ENCODE measurements at places on chromosomes 16 and 17.
A peak's percentile ranks its signal among the peaks of the same experiment; 100 is the strongest.

DNA sequence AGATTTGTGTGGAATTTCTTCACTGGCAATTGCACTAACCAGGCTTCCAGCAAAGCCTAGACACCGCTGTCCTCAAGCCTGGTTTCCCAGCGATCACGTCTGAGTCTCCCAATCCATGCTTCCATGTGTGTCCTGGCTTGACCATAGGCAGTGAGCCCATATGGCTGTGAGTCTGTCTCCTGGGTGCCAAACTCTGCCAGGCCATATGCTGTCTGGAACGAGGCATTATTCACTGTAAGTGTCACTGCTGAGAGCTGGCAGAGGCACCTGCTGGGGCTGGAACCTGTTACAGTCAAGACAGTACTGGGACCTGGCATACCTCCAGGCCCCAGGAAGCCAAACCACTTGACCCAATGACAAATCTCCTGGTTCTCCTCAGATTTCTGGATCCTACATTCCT is 60.4 kb downstream of the HS3ST2 start:
- DNase-seq: no peak

DNA sequence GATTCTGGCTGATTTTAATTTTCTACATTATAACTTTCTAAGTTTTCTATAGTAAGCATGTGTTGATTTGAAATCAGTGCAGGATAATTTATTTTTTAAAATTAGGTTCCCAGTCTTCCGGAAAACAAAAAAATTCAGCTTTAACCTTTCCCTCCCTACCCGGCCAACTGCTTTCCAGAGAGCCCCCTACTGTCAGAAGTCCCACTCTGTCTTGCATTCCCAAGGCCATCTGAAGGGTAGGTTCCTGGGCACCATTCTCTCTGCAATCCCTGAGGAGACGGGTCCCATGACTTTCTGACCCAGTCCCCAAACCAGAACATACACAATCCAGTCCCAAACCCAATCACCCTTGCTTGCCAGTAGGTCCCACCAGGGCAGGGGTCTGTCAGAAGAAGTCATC is 200.3 kb downstream of the CYLD start:
- no peak for DNase-seq

DNA sequence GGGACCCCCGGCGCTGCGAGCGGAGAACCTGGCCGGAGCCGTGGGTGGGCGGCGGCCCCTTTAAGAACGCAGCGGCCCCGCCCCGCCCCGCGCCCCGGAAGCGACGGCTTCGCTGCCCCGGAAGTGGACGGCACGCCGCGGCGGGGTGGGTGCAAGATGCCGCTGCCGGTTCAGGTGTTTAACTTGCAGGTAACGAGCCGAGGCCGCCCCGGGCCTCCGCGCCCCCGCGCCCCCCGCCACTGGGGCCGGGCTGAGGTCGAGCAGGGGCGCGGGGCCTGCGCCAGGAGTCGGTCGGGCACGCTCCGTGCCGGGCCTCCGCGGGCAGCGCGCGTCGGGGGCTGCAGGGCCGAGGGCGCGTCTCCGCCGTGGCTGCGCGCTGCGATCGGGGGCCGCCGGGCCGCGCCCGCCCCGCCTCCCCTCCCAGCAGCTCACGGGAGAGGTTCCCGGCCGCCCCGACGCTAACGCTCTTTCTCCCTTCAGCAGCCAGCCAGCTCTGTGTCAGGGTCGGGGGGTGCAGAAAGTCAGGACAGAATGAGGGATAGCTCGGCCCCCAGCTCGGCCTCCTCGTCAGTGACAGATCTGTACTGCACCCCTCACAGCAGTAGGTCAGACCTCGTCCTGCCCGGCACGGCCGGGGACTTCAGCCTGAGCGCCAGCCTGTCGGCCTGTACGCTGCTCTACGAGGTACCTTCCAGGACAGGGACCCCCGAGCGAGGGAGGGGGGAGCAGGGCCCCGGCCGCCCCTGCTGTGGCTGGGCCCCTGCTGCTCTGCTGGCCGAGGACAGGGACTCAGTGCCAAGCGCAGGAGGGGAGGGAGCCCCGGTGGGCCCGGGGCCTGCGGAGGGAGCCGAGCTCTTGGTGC is at the start of the genes GPS1 and RFNG:
GPS1 (plus strand) TSS at position 123 of the 862 bp plus-strand sequence; CDS start at position 157, 34 bp downstream.
RFNG (minus strand) TSS at position 36 of the 862 bp plus-strand sequence. CDS start 45 bp downstream, outside the sequence.
- no peak for DNase-seq

DNA sequence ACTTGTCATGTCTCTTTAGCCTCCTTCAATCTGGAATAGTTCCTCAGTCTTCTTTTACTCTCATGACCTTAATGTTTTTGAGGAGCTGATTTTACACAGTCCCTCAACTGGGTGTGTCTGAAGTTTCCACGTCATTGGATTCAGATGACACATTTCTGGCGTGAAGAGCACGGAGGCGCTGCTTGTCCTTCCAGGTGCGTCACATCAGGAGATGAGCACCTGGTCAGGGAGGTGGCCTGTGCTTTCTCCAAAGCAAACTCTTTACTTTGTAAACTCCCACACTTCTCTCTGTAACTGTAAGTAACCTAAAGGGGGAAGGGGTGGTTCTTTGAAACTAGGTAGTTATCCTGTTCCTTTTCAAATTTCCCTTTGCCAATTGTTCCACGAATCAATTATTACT is 52.5 kb upstream of the MNT start:
- no peak for DNase-seq

DNA sequence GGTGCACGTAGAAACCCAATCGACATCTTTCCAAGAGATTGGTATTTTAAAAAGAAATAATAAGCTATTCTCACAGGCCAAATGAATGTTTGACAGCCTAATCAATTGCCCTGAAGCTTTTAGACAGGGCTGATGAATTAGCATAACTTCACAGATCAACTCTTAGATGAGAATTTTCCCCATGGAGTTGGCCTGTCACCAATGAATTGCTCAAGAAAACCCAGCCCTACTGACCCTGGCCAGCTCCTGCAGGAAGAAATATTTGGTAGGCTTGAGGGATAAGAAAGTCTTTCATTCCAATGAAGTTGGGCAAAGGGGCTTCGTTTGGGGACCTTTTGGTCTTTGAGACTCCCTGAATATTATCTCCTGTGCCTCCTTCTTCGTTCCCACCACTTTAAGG is 23.4 kb upstream of the SEC14L1 start:
- no peak for DNase-seq

GRCh38 chr17:29740017-29740416 is 117.3 kb upstream of the CORO6 start:
- DNase-seq: no peak

DNA sequence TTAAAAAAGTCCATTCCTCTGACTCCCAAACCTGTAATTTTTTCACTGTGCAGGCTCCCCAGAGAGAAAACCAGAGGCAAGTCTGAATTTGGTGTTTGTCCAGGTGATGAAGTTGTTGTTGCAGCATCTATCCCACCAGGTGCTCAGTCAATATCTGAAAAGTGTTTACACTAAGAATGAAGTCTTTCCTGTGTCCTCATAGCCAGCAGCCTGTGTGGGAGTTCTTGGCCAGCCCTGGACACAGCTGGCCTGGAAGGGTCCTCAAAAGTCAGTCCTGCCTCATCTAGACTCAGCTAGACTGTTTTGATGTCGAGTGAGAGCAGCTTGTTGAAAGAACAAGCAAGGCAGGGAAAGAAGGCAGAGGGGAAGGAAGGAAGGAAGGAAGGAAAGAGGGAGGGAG is 3.3 kb upstream of the PMP22 start:
- DNase-seq: no peak

- no peak for DNase-seq
These were observed 49.9 kb downstream of the BAIAP2 start for GRCh38 chr17:81084680-81085419.

GRCh38 chr16:2603165-2604015 is 65.6 kb downstream of the PDPK1 start:
- DNase-seq: peak; percentile 90

DNA sequence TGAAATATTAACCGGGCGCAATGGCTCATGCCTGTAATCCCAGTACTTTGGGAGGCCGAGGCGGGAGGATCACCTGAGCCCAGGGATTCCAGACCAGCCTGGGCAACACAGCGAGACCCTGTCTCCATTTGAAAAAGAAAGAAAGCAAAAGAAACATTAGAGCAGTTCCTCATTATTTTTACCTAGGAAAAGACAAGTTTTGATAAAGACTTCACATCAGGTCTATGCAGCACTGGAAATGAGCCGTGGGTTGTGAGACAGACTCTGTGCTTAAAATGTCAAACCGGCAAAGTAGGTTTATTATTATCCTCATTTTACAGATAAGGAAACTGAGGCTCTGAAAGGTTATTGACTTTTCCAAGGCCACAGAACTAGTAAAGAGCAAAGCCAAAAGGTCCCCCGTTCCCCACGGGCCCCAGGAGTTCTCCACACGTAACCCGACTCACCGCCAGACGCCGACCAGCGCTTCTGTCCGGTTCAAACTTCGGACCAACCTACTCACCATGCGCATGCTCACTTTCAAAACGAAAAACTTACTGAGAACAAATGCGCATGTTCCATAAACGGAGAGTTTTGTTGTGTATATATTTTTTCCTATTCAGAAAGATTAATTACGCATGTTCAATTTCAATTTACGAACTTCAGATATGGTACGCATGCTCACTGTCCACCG is 356 bp downstream of the TUBD1 start:
- no peak for DNase-seq

GRCh38 chr17:76458580-76459490 is 5.9 kb upstream of the UBE2O start:
- peak; percentile 75 for DNase-seq

DNA sequence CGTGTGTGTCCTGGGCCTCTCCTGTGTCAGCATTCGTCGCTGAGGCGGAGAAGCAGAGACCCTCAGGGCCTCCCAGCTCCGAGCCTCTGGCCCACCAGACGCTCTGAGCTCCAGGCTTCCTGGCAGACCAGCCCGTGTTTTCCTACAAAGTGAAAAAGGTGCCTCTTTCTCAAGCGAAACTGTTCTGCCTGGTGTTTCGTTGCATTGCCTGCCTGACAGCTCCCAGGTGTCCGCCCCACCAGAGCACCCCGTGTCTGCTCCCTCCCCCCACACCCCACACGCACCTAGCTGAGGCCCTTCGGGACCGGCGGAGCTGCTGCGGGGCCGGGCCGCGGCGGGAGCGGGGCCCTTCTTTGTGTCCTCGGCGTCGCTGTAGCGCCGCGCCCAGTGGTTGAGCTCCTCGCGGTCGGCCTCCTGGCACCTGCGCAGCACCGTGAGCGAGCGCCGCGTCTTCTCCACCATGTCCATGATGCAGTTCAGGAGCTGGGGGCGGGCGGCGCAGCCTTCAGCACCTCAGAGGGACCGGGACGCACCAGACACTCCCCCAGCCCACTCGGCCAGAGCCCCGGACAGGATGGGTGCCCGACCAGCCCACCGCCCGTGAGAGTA is 14.7 kb upstream of the PABPN1L start:
- DNase-seq: no peak

GRCh38 chr17:2053380-2054261 is 1.3 kb upstream of the HIC1 start:
- DNase-seq: peak; percentile 78

DNA sequence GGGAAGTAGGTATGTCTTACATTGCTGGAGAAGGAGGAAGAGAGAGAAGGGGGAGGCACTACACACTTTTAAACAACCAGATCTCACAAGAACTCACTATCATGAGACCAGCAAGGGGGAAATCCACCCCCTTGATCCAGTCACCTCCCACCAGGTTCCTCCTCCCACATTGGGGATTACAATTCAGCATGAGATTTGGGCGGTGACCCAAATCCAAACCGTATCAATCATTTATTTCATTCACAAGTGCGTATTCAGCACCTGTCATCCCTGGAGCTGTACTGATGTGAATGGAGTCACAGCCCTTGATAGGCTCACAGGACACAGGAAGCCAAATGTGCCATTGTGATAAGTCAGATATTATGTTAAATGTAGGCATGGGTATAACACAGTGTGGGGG is 228.3 kb upstream of the HSBP1 start:
- DNase-seq: no peak

DNA sequence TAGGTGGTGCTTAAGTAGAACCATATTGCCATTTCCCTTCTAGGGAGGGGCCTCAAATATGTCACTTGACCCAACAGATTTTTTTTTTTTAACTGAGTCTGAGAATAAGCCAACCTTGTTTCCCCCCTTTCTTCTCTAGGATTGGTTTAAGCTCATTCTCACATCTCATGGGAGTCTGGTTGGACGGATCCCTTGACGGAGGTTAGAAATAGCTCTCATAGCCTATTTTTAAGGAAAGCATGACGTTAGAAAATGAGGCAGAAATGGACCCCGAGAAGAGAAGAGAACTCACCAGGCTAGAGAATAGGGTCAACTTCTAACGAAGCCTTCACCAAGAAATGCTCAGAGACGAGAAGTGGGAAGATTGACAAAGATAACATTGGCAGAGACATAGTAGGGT is 95.1 kb upstream of the ZFHX3 start:
- DNase-seq: no peak

Measured in endothelial cell (in vitro differentiated cells).